Liver (tissue), 10 donors: ENCODE measurements at places on chromosomes 6 and 20.

DNA sequence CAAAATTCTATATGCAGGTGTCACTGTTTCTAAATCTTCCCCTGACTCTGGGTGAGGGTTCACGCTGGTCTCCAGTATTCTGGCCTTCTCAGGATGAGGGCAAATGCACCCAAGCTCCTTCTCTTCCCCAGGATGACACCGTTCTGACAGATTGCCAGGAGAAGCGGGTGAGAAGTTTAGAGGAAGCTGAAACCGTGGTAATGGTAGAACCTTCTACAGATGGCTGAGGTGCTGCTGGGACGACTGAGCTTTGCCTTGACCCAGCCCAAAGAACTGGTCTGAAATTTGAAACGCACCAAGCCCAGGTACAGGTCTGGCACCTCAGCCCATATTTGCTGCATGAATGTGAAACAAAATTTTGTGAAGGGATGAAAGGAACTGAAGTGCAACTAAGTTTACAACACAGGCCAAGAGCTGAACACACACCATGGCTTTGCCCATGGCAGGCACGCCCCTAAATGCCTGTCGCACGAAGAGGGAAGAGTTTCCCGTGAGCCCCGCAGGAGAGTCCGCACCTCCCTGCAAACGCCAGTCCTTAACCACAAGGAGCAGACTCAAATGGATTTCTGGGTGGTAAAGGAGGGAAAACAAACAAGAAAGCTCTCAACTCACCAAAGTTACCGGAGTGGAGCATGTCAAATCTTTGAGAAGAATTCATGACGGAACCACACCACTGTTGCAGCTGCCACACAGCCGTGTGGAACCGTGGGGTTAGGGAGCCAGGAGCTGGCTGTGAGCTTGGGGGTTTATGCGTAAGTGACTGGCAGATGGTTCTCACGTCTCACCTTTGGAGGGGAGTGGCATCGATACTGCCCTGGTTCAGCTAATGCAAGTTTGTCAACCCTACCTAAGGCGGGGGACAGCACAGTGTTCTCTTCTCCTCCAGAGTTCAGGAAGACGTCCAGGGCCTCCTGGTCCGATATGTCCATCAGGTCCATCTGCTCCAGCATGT lies 138.9 kb downstream of the DTNBP1 start:
- peak; percentile 31 for DNase-seq
- no peaks in the 10 kb centered on the region for H3K4me1 ChIP-seq
- no peak overlapping the region for H3K27ac ChIP-seq
- H3K36me3 ChIP-seq: peaks cover 2% of the 10 kb centered on the region
- no peaks in the 10 kb centered on the region for H3K27me3 ChIP-seq

DNA sequence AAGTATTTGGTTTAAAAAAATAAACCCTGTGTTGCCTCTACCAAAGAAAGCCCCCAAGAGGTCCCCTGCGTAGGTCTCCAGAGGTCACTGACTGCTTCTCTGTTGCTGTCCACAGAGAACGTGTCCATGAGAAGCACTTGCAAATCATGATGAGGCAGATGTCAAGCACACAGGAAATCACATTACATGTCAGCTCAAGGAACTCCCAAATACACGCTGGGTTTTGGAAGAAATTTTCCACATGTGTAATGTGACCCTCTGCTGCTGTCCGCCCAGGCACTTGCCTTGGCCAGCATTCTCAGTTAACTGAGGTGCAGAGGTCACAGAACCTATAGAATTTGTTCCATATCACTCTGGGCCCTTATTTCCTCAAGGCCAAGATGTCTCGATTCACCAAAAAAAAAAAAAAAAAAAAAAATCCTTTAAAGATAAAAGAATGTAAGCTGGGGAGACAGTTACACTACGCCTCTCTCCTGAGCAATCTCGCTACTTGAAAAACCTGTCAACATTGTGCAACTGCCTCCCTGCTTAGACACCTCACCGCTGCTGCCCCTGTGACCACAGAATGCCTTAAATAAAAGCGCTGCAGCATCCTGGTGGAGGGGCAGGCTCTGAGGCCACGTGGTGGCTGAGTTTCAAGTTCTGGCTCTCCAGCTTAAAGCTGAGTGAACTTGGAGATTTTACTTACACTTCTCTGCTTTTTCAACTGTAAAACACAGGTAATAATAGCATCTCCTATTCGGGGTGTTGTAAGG lies 42.3 kb downstream of the SLC22A23 start:
- H3K4me1 ChIP-seq: peaks cover 13% of the 10 kb centered on the region
- no peak for DNase-seq
- no peaks in the 10 kb centered on the region for H3K27me3 ChIP-seq
- H3K27ac ChIP-seq: no peak overlapping the region
- no peak overlapping the region for H3K4me3 ChIP-seq

DNA sequence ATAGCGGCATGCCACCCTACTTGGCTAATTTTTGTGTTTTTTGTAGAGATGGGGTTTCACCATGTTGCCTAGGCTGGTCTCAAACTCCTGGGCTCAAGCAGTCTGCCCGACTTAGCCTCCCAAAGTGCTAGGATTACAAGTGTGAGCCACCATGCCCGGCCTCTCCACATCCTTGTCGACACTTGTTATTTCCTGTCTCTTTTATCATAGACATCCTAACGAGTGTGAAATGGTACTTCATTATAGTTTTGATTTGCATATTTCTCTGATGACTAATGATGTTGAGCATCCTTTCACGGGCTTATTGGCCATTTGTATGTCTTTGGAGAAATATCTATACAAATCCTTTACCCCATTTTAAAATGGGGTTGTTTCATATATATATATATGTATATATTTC lies 39.0 kb upstream of the ASXL1 start:
- no peak for DNase-seq
- H3K4me3 ChIP-seq: no peak overlapping the region
- peaks cover 2% of the 10 kb centered on the region for H3K36me3 ChIP-seq

GRCh38 chr6:72748759-72749158 lies 126.9 kb downstream of the KCNQ5 start:
- no peak overlapping the region for H3K27ac ChIP-seq
- no peak overlapping the region for H3K4me3 ChIP-seq
- H3K4me1 ChIP-seq: no peaks in the 10 kb centered on the region
- H3K27me3 ChIP-seq: no peaks in the 10 kb centered on the region

- no peak overlapping the region for H3K27ac ChIP-seq
- H3K4me3 ChIP-seq: no peak overlapping the region
- no peak for DNase-seq
- no peaks in the 10 kb centered on the region for H3K36me3 ChIP-seq
- H3K4me1 ChIP-seq: no peaks in the 10 kb centered on the region
- no peaks in the 10 kb centered on the region for H3K27me3 ChIP-seq
Measured at GRCh38 chr6:109531446-109531845, 48.4 kb upstream of the ZBTB24 start.

GRCh38 chr6:159499034-159499433 lies 194.0 kb downstream of the SOD2 start:
- no peak for DNase-seq
- H3K27ac ChIP-seq: no peak overlapping the region
- no peak overlapping the region for H3K4me3 ChIP-seq
- H3K36me3 ChIP-seq: no peaks in the 10 kb centered on the region

DNA sequence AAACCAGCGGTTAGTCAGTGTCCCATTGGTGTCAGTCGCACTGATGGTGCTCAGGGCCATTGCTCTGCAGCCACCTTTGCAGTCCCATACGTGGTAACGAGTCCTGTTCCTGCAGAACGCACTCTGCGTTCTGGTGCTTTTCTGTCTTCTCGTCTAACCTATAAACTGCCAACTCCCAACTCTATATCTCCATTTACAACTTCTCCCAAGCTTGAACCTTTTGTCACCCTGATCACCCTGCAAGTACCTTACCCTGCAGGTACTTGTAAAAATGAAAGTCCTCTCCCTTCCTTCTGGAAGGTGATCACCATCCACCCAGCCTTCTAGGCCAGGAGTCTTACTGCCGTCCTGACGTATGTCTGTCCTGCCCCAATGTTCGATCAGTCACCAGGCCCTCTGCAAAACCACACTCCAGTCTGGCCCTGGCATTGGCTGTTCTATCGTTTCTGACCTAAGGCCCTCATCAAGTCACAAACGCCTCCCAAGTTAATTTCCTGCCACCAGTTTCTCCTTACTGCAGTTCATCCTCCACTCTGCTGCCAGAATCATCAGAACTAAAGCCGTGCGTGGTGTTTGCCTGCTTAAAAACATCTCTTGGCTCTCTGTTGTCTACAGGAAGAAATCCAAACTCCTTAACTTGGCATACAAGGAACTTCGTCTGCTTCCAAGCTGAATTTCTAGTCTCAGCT lies 7.9 kb downstream of the RREB1 start:
- no peaks in the 10 kb centered on the region for H3K36me3 ChIP-seq
- H3K4me1 ChIP-seq: peaks cover 49% of the 10 kb centered on the region
- DNase-seq: no peak

- no peaks in the 10 kb centered on the region for H3K36me3 ChIP-seq
- H3K27ac ChIP-seq: no peak overlapping the region
- H3K27me3 ChIP-seq: no peaks in the 10 kb centered on the region
- H3K4me1 ChIP-seq: no peaks in the 10 kb centered on the region
Measured at GRCh38 chr6:46465294-46466165, 25.7 kb downstream of the RCAN2 start.

GRCh38 chr20:57243480-57244220 lies 22.8 kb downstream of the BMP7 start:
- no peak overlapping the region for H3K27ac ChIP-seq
- H3K27me3 ChIP-seq: peaks cover 2% of the 10 kb centered on the region
- no peaks in the 10 kb centered on the region for H3K4me1 ChIP-seq
- DNase-seq: no peak
- H3K4me3 ChIP-seq: no peak overlapping the region

GRCh38 chr6:100479179-100480035 lies 14.7 kb upstream of the SIM1 start:
- H3K36me3 ChIP-seq: no peaks in the 10 kb centered on the region
- no peak overlapping the region for H3K4me3 ChIP-seq
- DNase-seq: no peak
- peaks cover 2% of the 10 kb centered on the region for H3K4me1 ChIP-seq
- H3K27ac ChIP-seq: no peak overlapping the region

DNA sequence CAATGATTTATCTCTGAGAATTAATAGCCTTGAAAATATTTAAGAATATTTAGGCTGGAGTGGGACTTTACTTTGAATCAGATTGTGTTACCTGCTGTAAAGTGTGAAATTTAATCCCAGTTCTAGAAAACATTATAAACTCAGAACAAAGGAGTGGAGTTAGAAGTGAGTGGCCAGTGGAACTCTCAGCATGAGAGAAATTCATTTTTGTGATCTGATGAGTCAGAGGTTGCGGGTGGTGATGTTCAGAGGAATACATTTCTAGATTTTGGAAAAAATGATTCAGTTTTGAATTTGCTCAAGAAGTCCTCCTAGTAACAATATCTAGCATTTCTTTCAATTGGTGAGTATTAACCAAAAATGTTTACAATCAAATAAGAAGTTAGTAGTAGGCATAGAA lies 167.5 kb downstream of the ZFAND3 start:
- no peak for DNase-seq
- H3K27ac ChIP-seq: no peak overlapping the region
- H3K4me1 ChIP-seq: peaks cover 19% of the 10 kb centered on the region
- no peaks in the 10 kb centered on the region for H3K36me3 ChIP-seq

DNA sequence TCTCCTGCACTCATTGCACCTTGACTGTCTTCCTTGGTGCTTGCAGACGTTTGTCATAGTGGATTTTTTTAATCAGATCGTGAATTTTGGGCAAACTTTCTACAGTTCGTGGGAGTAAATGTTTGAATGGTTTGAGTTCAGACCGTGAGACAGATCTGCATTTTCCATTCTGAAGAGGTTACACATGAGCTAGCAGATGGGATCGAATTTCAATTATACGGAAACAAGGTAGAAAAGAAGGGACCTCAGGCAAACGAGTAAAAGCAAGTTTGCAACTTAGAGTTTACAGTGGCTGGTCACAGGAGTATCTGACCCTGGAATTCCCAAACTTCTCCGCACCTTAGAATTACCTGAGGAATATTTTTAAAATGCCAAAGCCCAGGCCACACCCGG lies 17.2 kb upstream of the NCR2 start:
- no peaks in the 10 kb centered on the region for H3K4me1 ChIP-seq
- H3K4me3 ChIP-seq: no peak overlapping the region
- no peak overlapping the region for H3K27ac ChIP-seq
- no peak for DNase-seq
- H3K36me3 ChIP-seq: no peaks in the 10 kb centered on the region
- peaks cover 2% of the 10 kb centered on the region for H3K27me3 ChIP-seq

DNA sequence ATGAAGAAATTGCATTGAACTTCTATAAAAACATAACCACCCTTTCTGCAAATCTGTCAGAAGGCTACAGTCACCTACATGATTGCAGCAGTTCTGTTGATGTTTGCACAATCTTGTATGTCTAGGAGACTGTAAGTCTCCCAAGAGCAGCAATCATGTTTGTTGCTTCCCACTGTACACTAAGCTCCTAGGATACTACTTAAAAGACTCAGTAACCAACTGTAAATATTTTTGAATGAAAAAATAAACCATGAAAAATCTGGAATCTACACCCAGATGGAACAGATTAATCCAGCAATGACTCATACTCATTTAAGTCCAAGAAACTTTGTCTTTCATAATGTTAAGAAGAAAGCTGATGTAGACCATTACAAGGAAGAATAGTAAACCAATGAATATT lies 168.5 kb upstream of the ATXN1 start:
- no peak for DNase-seq
- H3K36me3 ChIP-seq: no peaks in the 10 kb centered on the region
- no peaks in the 10 kb centered on the region for H3K4me1 ChIP-seq
- no peaks in the 10 kb centered on the region for H3K27me3 ChIP-seq
- H3K27ac ChIP-seq: no peak overlapping the region
- H3K4me3 ChIP-seq: no peak overlapping the region

- H3K36me3 ChIP-seq: no peaks in the 10 kb centered on the region
- no peak overlapping the region for H3K4me3 ChIP-seq
- H3K27me3 ChIP-seq: peaks cover 4% of the 10 kb centered on the region
Measured at GRCh38 chr20:62606551-62607201, 35.6 kb upstream of the SLCO4A1 start.

- H3K27ac ChIP-seq: no peak overlapping the region
Measured at GRCh38 chr20:31987744-31988143, 19.8 kb downstream of the XKR7 start.

- H3K36me3 ChIP-seq: no peaks in the 10 kb centered on the region
- H3K27ac ChIP-seq: no peak within 1 kb of the TSS
- no peaks in the 10 kb centered on the region for H3K27me3 ChIP-seq
- DNase-seq: no peak
Measured at GRCh38 chr6:129860908-129861665, at the start of gene TMEM244. Gene TMEM244, minus strand, starts transcription at chr6:129861315. Its CDS starts 127 bp downstream, at chr6:129861188.

GRCh38 chr6:157017861-157018260 lies 240.7 kb downstream of the ARID1B start:
- H3K4me3 ChIP-seq: no peak overlapping the region
- H3K36me3 ChIP-seq: no peaks in the 10 kb centered on the region
- peaks cover 16% of the 10 kb centered on the region for H3K4me1 ChIP-seq
- H3K27ac ChIP-seq: no peak overlapping the region
- no peaks in the 10 kb centered on the region for H3K27me3 ChIP-seq
- no peak for DNase-seq
